ENCODE measurements at places on chromosomes 11 and 22. TPM values are rescaled to one million over a fixed set of nuclear protein-coding genes. Genes with fewer than 3 reads are reported as not detected.

GRCh38 chr11:108561535-108561991 lies 32.0 kb downstream of the EXPH5 start:
- no peak for DNase-seq

DNA sequence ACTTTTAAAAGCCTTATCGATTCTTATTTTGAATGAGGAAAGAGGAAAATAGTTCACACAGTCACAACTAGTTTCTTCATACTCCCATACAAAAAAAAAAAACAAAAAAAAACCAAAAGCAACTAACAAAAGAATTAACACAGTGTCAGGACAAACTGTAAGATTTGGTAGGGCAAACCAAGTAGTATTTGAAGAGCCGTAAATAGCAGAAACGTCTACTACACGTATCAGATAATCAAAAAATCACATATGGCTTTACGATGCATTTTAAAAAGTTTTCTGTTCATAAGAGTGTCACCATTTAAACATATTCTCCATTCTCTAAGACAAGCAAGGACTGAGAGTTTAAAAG lies 2.3 kb downstream of the PICALM start:
- DNase-seq = no peak

- no peak for DNase-seq
These were observed 73.2 kb upstream of the BID start for GRCh38 chr22:17847360-17848078.

HARBI1 gene
- 4.4 TPM for polyA plus RNA-seq

WBP2NL gene
- 0.21 TPM for polyA plus RNA-seq
